ENCODE measurements at places on chromosomes 3 and 15.

DNA sequence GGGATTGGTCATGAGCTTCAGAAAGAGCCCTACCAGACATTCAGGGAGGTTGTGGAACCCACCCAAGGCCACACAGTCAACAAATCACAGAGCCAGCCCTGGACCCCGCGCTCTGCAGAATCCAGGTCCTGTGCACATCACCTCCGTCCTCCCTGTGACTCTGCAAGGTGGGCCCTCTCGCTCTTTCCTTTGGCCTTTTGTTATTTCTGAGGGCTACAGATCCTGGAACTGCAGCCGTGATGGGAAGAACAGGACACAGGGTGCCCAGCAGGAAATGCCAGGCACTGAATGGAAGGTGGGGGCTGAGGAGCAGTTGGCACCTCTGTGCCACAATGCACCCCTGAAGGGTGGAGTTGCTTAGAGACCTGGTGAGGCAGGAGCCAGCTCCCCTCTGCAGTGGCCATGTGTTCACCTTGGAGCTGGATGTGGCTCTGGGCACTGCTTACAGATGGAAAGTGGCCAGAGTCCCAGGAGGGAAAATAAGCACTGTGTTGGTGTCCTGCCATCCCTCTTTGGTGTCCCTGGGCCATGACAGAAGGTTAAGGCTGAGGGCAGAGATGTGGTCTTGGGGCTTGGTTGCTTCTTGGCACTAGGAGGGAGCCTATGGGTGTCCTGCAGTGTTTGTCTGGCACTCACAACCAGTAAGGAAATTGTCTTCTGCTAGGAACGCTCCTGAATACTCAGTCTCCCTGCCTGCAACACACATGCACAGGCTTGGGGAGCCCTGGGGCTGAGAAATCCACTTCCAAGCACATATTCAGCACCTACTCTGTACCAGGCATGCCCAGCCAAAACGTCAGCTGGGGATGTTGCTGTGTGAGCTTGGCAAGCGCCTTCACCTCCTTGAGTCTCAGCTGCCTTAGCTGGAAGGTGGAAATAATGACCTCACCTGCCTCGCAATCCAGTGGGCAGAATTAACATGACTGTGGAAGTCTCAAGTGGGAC is 98.0 kb upstream of the SLC6A6 start:
- no peak for DNase-seq

DNA sequence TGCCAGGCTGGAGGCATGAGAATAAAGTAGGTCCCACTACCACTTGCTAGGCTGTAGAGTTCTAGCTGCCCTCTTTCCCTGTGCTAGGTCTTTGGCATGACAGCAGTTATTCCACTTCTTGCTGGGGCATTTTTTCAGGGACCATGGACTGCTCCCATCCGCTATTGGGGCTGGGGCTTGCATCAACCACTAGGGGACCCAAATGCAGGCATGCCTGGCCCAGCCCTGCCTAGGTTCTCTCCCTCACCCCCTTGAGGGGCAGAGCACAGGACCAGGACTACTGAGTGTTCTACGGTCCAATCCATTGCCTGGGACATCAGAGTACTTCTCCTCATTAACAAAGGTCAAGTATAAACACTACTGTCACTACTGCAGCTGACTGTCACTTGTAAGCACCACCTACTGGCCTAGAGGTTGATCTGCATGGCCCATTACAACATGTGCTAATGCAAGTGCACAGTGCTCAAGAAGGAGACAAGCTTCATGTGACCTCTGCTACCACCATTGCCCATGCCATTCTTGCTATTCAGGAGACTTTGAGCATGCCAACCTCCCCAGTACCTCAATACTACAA is 270.5 kb downstream of the MBNL1 start:
- DNase-seq: peak; percentile 9

DNA sequence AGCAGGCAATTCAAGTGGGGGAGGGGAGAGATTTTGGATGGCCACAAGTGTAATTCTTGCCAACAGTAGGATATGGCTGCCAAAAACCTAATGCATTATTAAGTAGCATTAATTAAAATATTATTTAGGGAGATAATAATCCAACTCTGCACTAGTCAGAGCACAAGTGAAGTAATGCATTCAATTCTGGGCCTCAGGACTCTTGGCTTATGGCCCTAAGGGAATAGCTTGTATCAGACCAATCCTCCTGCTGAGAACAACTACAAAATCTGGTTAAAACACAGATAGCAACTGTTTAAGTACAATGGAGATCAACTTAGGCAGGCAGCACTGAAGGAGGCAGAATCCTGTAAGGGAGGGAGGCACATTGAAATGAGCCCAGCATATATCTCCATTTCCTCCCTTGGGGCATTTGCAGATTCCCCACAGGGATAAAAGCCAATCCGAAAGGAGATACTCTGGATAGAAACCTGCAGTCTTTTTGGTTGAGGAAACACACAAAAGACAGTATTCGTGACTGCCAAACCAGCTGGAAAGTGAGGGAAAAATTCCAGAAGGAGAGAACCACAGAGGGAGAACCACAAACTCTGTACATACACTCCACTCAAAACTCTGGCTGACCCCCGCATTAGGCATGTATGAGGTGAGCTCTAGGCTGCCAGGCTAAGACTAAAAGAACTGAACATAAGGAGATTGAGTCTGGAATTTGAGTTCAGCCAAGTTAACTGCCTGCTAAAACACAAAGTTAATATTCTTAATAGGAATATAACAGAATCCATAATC is 57.4 kb downstream of the ETFA start:
- no peak for DNase-seq

GRCh38 chr3:184570035-184570434 is 8.4 kb downstream of the EPHB3 start:
- DNase-seq: no peak

DNA sequence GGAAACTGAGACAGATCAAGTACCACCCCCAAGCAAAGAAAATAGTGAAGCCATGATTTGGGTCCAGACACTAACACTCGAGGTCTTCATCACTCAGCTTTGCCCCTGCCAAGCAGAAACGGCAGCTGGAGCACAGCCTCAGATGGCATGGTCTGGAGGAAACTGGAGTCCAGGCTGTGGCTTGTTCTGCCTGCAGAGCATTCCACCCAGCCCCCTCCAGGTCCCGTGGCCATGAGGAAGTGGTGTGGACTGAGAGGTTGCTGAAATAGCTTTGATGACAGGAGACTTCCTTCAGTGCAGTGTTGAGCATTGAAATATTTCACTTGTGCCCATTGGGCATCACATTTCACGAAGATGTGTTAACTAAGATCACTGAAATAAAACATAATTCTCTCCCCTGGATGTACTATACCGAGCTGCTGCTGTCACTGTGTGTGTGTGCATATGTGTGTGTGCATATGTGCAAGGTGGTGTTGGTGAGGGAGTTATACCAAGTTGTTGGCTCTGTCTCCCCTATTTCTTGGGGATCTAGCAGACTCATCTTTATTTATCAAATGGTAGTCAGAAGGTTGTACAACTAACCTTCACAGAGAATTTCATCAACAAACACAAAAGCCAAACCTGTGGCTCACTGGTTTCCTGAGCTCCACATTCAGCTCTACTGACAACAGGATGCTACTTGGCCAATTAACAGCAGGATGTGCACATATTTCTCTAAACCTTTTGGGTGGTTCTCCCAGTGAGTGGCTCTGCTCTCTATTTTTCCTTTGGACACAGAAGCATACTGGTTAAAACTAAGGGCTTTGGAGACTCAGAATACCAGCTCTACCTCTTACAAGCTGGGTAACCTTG is 660.1 kb upstream of the CFAP20DC start:
- no peak for DNase-seq

DNA sequence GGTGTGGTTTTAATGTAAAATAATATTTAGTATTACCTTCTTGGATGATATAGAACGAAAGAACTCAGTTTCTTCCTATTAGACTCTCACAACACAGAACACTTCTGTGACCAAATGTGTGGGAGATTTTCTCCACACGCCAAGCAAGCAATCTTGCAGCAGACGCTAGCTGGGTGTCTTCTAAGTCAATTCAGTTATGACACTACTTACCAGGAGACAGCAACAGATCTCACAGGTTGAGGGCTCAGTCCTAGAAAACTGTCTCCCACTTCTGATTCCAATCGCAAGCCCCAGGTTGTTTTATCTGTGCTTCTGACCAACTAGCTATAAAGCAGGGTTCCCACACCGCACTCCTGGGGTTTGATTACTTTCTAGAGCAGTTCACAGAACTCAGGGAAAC is 41.2 kb downstream of the HERC1 start:
- no peak for DNase-seq

DNA sequence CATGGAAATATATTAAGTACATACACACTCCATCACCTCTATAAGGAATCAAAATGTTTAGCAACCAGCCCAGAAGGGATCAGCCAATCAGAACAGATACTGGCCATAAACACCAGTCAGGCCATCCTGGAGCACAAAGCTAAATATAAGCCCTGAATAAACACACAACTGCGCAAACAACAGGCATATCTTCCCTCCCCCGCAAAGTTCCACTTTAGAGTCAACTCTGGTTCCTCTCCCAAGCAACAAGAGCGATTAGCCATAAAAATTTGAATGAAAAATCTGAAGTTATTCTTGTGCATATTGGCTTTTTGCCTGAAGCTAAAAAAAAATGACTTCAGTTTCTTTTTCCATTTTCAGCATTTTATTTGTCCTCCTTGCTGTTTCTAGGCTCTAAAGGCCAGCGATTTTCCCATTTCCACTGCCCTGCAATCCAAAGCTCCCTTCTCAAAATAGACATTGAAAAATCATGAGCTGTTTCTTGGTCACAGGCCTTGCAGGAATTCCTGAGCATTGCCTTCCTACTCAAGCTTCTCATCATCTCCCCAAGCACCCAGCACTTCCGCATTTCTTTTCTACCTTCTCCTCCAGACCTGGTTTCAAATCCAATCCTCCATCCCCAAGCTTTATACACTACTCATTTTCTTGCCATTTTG is 247.9 kb downstream of the ZMAT3 start:
- DNase-seq: no peak

Data from NCI-H526 (cell line).